KG1 (cell line): ENCODE measurements at places on chromosomes 3 and 15.

GRCh38 chr3:99253963-99254355 lies 352.5 kb upstream of the DCBLD2 start:
- DNase-seq: no peak

GRCh38 chr3:45462522-45463265 lies 74.3 kb downstream of the LARS2 start:
- no peak for DNase-seq

DNA sequence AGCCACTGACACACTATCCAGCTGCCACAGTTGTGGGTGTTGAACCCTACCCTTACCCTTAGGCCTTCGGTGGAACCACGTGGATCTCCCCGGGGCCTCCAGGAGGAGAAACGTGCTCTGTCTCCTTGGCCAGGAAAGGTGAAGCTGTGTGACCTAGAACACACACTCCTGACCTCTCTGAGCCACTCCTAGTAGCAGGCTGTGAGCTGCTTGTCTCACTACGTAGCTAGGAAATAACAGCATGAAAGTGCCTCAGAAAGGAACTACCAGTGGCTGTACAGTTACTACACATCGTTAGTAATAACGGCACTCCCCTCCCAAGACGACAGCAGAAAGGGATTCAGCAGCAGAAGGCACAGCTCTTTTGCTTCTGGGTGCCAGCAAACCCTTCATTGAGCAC lies 36.2 kb upstream of the SLC6A6 start:
- no peak for DNase-seq

DNA sequence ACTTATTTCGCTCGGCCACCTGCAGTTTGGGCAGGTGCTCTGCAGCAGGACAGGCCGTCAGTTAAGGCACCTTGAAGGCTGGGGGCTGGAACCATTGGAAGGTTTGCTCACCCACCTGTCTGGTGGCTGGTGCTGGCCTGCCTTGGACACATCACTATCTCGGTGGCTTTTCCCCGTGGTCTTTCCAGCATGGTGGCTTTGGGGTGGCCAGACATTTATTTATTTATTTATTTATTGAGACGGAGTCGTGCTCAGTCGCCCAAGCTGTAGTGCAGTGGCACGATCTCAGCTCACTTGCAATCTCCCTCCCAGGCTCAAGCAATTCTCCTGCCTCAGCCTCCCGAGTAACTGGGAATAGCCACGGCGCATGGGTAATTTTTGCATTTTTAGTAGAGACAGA lies 11.7 kb downstream of the ISG20 start:
- no peak for DNase-seq

- no peak for DNase-seq
These were observed 57.9 kb downstream of the ARNT2 start for GRCh38 chr15:80462111-80462510.

- DNase-seq: no peak
These were observed 25.9 kb upstream of the ZBTB38 start for GRCh38 chr3:141342386-141342785.

DNA sequence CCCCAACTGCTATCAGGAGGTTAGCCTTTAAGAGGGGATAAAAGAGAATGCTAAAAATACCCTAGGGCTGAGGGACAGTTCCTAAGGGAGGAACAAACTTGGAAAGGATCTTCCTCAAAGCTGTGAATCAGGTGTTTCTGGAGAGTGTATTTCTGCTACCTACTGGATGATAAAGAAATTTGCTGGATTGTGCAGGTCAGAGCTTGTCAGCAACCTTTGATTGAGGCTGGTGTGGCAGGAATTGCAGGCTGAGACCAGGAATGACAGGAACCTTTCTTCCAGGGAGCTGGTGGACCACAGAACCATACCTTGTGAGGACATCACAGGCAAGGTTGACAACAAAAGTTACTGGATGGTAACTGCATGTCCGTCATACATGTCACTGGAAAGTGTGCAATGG lies 14.6 kb upstream of the OR5K4 start:
- no peak for DNase-seq

GRCh38 chr3:117645561-117646242 lies 936.1 kb downstream of the TUSC7 start:
- DNase-seq: no peak

- no peak for DNase-seq
These were observed 98.6 kb downstream of the MYRIP start for GRCh38 chr3:39907981-39908380.

GRCh38 chr15:101613130-101614000 lies 38.8 kb downstream of the TM2D3 start:
- no peak for DNase-seq

DNA sequence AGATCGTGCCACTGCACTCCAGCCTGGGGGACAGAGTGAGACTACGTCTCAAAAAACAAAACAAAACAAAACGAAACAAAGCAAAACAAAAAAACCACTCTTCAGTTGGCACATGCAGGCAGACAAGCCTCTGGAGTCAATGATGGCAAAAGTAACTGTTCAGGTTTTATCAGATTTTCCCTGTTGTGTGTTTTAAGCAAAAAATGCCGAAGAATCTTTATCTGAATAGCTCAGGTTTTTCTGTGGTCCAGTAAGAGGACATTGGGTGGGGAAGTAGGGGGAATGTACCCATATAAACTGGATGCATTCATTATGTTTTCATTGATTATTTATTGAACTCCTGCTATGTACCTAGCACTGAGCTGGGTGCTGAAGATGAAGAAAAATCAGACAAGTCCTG lies 20.8 kb upstream of the BCL2A1 start:
- DNase-seq: no peak

GRCh38 chr3:190224863-190225692 lies 97.2 kb downstream of the CLDN1 start:
- peak; percentile 7 for DNase-seq

DNA sequence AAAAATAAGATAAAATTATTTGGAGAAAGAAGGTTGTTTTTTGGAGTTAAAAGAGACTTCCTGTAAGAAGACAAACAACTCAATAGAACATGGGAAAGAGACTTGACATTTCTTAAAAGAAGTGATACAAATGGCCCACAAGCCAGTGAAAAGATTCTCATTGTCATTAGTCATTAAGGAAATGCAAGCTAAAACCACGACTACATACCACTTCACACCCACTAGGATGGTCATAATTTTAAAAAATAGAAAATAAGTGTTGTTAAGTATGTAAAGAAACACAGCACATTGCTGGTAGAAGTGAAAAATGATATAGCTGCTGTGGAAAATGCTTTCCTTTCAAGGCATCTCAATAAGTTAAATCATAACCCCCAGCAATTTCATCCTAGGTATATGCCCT lies 44.4 kb upstream of the GK5 start:
- no peak for DNase-seq

- no peak for DNase-seq
These were observed 13.6 kb downstream of the NISCH start for GRCh38 chr3:52469001-52469400.

DNA sequence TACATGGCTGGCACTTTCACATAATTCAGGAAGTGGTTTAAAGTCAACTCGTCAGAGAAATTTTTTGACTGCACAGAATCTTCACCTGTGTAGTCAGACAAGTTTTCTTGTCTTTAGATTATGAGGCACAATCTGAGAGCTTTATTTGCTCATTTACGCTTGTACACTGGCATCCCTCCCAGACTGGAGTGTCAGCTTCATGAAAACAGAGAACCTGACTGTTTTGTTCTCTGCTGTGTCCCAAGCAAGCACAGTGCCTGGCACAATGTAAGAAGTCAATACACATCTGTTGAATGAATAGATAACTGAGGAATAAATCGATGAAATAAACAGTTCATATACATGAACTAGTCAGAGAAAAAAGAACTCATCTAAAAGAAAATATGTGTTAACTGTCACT lies 846.1 kb upstream of the CFAP20DC start:
- no peak for DNase-seq

DNA sequence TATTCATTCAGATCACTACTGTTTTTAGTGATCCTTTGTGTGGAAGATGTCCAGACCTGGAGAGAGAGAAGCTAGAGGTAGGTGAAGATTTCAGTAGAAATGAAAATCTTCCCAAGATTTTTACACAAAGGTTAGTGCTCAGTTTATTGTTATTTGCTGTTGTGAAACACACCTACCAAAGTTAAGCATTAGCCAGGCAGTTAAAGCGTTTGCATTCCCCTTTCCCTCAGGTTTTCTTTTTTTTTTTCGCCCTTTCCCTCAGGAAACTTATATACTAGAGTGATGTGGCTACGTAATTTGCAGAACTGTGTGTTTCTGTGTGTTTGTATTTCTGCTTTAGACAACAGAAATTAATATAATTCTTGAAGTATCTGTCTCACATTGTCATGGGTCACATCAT lies 34.5 kb downstream of the USP3 start:
- DNase-seq: no peak

DNA sequence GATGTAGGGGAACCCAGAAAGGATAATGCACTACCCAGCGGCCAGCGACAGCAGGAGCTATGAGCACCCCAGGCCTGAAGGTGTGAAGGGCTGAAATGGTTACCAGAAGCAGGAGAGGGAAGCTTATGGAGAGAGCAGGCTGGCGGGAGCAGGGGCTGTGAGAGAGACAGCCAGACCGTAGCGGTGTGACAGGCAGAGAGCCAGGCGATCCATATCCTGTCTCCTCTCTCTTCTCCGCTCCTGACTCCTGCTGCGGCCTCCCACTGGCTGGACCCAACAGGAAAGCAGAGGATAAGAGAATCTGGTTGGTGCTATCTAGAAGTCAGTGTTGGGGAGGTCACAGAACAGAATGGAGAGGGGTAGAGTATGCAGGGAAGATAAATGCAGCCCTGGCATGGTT lies 49.9 kb downstream of the BTD start:
- no peak for DNase-seq

GRCh38 chr15:75107908-75108838 lies 84.8 kb downstream of the PPCDC start:
- DNase-seq: peak; percentile 92
